ENCODE measurements at places on chromosomes 3 and 15. TPM values are rescaled to one million over a fixed set of nuclear protein-coding genes. Genes with fewer than 3 reads are reported as not detected.

GRCh38 chr15:34279368-34279767 lies 54.6 kb downstream of the EMC4 start:
- H3K27me3 ChIP-seq: no peaks in the 10 kb centered on the region
- no peak overlapping the region for H3K4me3 ChIP-seq
- DNase-seq: no peak
- peaks cover 4% of the 10 kb centered on the region for H3K36me3 ChIP-seq
- H3K4me1 ChIP-seq: peaks cover 4% of the 10 kb centered on the region

- peak overlapping the region; percentile 48 for H3K4me3 ChIP-seq
- no peaks in the 10 kb centered on the region for H3K36me3 ChIP-seq
Observed at GRCh38 chr15:80072285-80072994, 13.0 kb downstream of the ZFAND6 start.

- H3K4me3 ChIP-seq: no peak overlapping the region
- no peaks in the 10 kb centered on the region for H3K4me1 ChIP-seq
- no peak for DNase-seq
Observed at GRCh38 chr3:75337226-75337900, 326.8 kb upstream of the FRG2C start.

GRCh38 chr3:161550491-161551195 lies 54.0 kb downstream of the OTOL1 start:
- H3K4me1 ChIP-seq: no peaks in the 10 kb centered on the region
- H3K36me3 ChIP-seq: no peaks in the 10 kb centered on the region
- no peak for DNase-seq
- H3K27me3 ChIP-seq: no peaks in the 10 kb centered on the region

DNA sequence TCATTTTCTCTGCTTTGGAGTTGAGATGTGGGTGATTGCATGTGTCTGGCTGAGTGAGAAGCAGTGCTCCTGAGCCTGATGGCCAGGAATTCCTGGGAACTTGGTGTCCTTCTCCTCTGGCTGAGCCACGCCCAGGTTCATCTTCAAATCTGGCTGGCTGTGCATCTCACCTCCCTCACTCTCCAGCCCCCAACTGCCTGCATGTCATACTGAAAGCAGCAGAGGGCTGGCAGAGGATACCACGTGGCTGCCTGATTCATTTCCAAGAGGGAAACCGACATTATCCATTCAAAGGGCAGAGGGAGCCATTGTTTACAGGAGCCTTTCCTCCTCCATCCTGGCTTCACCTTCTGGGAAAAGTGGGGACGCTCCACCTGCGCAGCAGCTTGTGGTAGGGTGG lies 57.4 kb downstream of the ABHD5 start:
- H3K36me3 ChIP-seq: no peaks in the 10 kb centered on the region
- H3K27ac ChIP-seq: peak overlapping the region; percentile 50
- H3K4me3 ChIP-seq: no peak overlapping the region
- H3K4me1 ChIP-seq: no peaks in the 10 kb centered on the region

GRCh38 chr3:157534725-157535161 lies 31.5 kb upstream of the VEPH1 start:
- H3K27me3 ChIP-seq: no peaks in the 10 kb centered on the region
- DNase-seq: no peak
- H3K27ac ChIP-seq: no peak overlapping the region
- H3K4me3 ChIP-seq: no peak overlapping the region
- no peaks in the 10 kb centered on the region for H3K4me1 ChIP-seq

DNA sequence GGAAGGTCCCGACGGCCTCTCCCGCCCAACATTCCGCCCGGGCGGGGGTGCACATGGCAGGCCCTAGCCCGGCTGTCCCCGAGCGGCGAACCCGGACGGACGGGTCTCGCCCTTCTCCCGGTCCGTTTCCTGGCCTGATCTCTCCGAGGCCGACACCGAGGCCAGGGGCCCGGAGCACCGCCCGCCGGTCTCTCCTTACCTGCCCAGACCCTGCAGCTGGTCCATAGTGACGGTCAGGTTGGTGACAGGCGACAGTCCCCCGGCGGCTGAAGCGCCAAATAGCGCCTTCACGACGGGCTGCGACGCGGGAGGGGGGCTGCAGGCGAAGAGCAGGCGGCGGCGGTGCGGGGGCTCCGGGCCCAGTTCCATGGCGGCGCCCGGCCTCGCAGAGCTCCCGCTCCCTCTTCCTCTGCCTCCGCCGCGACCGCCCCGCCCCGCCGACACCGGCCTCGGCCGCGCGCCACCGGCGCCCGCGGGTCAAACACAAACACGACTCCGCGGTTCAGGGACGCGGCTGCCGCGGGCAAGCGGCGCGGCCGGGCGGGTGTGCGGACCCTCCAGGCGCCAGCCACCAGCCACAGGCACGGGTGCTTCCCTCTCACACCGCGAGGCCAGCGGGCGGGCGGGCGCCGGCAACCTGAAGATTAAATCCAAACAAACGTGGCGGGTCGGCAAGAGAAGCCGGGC lies 495 bp downstream of the CDC25A start:
- peak overlapping the region; percentile 66 for H3K4me3 ChIP-seq
- peaks cover 11% of the 10 kb centered on the region for H3K4me1 ChIP-seq
- H3K36me3 ChIP-seq: no peaks in the 10 kb centered on the region
- no peaks in the 10 kb centered on the region for H3K27me3 ChIP-seq
- peak; percentile 19 for DNase-seq

DNA sequence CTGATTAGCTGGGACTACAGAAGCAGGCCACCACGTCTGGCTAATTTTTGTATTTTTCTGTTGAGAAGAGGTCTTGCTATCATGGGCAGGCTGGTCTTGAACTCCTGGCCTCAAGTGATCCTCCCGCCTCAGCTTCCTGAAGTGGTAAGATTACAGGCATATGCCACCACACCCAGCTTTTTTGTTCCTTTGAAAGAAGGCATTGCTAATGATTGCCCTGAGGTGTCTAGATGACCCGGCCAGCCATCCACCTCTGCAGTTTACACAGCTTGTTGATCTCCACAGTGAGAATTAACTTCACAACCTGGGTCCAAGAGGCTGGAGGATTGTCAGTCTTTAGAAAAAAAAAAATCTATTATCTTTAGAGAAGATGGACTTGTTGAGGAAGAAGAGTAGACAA lies 58.7 kb downstream of the SMAD3 start:
- no peak for DNase-seq
- peaks cover 100% of the 10 kb centered on the region for H3K4me1 ChIP-seq
- H3K27me3 ChIP-seq: no peaks in the 10 kb centered on the region
- no peaks in the 10 kb centered on the region for H3K36me3 ChIP-seq
- peak overlapping the region; percentile 95 for H3K27ac ChIP-seq

DNA sequence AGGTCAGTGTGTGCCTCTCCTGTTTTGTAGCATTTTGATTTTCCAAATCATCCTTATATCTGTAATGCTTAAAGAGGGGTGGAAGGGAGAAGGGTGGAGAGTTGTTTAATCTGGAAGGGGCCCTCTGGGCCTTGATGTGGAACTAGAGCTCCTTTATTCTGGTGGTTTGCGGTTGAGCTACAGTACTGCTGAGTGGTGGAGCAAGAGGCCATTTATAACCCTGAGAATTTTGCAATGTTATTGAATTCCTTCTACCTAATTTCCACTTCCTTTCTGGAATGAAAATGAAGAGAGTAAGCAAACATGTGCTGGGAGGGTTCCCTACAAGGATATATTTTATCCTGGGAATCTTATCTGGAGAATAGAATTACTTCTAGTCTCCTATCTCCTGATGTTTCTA lies 35.3 kb upstream of the TUBGCP5 start:
- H3K27ac ChIP-seq: no peak overlapping the region
- no peaks in the 10 kb centered on the region for H3K4me1 ChIP-seq
- no peak for DNase-seq
- H3K27me3 ChIP-seq: peaks cover 33% of the 10 kb centered on the region
- H3K4me3 ChIP-seq: no peak overlapping the region

DNA sequence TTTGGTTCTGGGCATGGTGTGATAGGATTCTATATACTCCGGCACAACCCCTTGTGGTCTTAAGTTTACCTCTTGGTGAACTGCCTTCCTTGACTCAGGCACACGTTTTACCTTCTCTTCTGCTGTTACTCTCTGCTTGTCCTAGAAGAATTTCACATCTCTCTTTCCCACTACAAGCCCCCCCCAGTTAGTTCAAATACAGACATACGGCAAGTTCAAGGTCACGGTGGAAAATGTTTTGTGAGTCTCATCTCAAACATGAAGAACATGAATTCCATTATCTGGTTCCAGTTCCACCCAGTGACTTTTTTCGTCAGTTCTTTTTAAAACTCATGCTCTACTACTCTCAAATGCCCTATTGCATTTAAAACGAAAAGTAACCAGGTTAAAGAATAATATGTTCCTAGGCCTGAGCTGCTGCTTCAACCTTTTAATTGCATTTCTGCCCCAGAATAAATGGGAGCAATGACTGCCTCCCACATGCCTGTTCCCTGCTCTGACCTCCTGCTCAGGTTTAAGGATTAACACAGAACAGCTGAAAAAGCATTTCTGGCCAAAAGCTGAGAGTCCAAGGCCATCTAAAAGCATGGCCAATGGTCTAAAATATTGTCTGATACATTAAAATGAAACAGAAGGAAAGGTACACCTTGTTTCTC lies 132.8 kb downstream of the OSBPL10 start:
- H3K36me3 ChIP-seq: peaks cover 9% of the 10 kb centered on the region
- no peaks in the 10 kb centered on the region for H3K4me1 ChIP-seq
- no peak overlapping the region for H3K27ac ChIP-seq
- DNase-seq: no peak
- no peaks in the 10 kb centered on the region for H3K27me3 ChIP-seq

- H3K36me3 ChIP-seq: no peaks in the 10 kb centered on the region
- H3K27ac ChIP-seq: no peak overlapping the region
- H3K27me3 ChIP-seq: no peaks in the 10 kb centered on the region
- H3K4me3 ChIP-seq: no peak overlapping the region
- no peaks in the 10 kb centered on the region for H3K4me1 ChIP-seq
Observed at GRCh38 chr3:126713199-126713598, 9.2 kb downstream of the CHCHD6 start.

DNA sequence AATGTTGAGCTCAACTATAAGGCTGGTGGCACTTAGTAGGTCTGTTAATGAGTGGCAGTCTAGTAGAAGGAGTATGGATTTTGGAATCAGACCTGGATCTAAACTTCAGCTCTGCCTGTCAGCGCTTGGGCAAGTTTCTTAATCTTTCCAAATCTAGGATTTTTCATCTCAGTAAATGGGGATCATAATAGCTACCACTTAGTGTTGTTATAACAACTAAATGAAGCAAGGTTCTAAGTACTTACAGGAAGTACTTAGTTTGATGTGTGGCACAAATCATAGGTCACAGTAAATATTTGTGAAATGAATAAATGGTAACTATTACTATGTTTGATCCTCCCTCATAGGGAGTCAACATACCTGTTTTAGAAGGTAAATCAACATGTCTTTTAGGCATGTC lies 31.4 kb downstream of the SLC49A4 start:
- no peak for DNase-seq
- no peaks in the 10 kb centered on the region for H3K36me3 ChIP-seq
- H3K4me1 ChIP-seq: no peaks in the 10 kb centered on the region
- H3K4me3 ChIP-seq: no peak overlapping the region

GRCh38 chr15:63805993-63806980 lies 27.5 kb downstream of the HERC1 start:
- no peak overlapping the region for H3K27ac ChIP-seq
- peaks cover 19% of the 10 kb centered on the region for H3K4me1 ChIP-seq
- no peaks in the 10 kb centered on the region for H3K36me3 ChIP-seq
- no peak for DNase-seq
- no peaks in the 10 kb centered on the region for H3K27me3 ChIP-seq

DNA sequence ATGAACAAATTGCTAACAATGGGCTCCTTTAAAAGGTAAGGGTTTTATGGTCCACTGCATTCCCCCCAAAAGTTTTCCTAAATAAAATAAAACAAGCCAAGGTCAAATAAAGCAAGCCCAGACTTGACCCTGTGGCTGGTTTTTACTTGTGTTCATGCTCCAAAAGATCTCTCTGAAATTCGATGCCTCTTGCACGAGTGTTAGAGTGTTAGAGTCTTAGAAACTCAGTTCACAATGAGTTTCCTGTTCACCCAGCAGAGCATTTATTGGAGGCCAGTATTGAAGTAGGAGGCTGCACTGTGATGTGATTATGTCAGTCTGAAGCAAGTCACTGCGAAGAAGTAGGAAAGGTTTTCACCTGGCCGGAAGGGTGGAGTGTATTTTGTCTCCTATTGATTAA lies 59.9 kb upstream of the LRTM1 start:
- peaks cover 30% of the 10 kb centered on the region for H3K4me1 ChIP-seq
- no peak for DNase-seq
- no peaks in the 10 kb centered on the region for H3K36me3 ChIP-seq
- H3K4me3 ChIP-seq: no peak overlapping the region
- H3K27ac ChIP-seq: no peak overlapping the region
- H3K27me3 ChIP-seq: no peaks in the 10 kb centered on the region

GRCh38 chr15:74960995-74961588 lies 4.5 kb upstream of the RPP25 start:
- no peak overlapping the region for H3K27ac ChIP-seq
- H3K4me3 ChIP-seq: no peak overlapping the region
- H3K27me3 ChIP-seq: no peaks in the 10 kb centered on the region

- no peaks in the 10 kb centered on the region for H3K27me3 ChIP-seq
- no peak for DNase-seq
- H3K4me3 ChIP-seq: no peak overlapping the region
- H3K27ac ChIP-seq: no peak overlapping the region
Observed at GRCh38 chr15:89785774-89786140, 9.6 kb downstream of the MESP2 start.

GRCh38 chr15:55991802-55992768 lies 1.3 kb downstream of the NEDD4 start:
- peak overlapping the region; percentile 92 for H3K27ac ChIP-seq
- DNase-seq: no peak
- H3K4me1 ChIP-seq: peaks cover 36% of the 10 kb centered on the region
- H3K36me3 ChIP-seq: no peaks in the 10 kb centered on the region
- peak overlapping the region; percentile 89 for H3K4me3 ChIP-seq

GRCh38 chr15:58864602-58865424 lies 68.7 kb downstream of the SLTM start:
- H3K4me1 ChIP-seq: peaks cover 4% of the 10 kb centered on the region
- no peaks in the 10 kb centered on the region for H3K36me3 ChIP-seq
- H3K27ac ChIP-seq: peak overlapping the region; percentile 29
- no peak for DNase-seq
- no peaks in the 10 kb centered on the region for H3K27me3 ChIP-seq
- H3K4me3 ChIP-seq: peak overlapping the region; percentile 8

- no peak overlapping the region for H3K27ac ChIP-seq
- H3K4me3 ChIP-seq: no peak overlapping the region
- H3K36me3 ChIP-seq: no peaks in the 10 kb centered on the region
Observed at GRCh38 chr15:71199384-71200351, 84.4 kb downstream of the THSD4 start.

The PARP15 gene
- 0.09 TPM for total RNA-seq

The PAQR5 gene
- total RNA-seq: 6.4 TPM

The LRRC57 gene
- 11.8 TPM for total RNA-seq

The VIPR1 gene
- total RNA-seq: 8.0 TPM

The ARNT2 gene
- 5.7 TPM for total RNA-seq

The SYNPR gene
- not detected for total RNA-seq

The PPARG gene
- 11.3 TPM for total RNA-seq

The C3orf70 gene
- total RNA-seq: 1.9 TPM

Measured in esophagus squamous epithelium (tissue), 5 donors.